ENCODE measurements at places on chromosomes 11 and 22.

GRCh38 chr11:109644152-109644551 is 222.2 kb downstream of the C11orf87 start:
- no peak overlapping the region for H3K27ac ChIP-seq
- H3K36me3 ChIP-seq = no peaks in the 10 kb centered on the region
- peaks cover 6% of the 10 kb centered on the region for H3K4me1 ChIP-seq
- DNase-seq = peak; percentile 96
- no peak overlapping the region for H3K4me3 ChIP-seq

DNA sequence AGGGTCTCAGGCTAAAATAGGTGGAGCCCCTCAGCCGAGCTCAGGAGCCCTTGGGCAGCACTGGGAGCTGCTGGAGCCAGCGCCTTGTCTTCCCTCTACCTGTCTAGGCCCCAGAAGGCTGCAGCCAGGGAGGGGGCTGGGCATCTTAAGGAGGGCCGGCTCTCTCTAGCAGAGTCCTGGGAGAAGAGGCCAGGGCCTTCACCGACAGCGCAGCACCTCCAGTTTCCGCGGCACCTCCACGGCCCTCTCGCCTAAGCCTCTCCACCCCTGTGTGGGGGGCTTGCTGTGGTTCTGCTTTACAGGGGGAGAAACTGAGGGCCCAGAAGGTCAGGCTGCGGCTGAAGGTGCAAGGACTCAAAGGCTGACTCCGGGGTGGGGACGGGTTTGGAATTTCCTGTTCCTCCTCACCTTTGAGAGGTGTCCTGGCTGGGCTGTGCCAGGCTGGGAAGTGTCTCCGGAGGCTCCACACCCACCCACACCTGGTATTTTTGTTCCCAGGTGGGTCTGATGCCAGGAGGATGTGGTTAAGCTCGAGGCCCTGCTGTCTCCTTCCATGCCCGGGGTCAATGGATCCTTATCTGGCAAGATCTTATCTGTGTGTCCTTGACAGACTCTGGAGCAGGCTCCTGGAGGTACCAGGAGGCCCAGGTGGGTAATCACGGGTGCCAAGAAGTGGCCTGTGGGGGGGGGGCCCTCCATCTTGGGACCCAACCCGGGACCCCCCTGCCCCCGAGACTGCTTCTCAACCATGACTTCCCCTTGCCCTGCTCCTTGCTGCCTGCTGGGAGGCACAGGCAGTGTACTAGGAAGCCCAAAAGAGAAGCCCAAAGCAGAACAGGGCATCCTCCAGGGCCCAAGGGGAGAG is 95.3 kb upstream of the FGF3 start:
- H3K4me1 ChIP-seq = peaks cover 6% of the 10 kb centered on the region
- no peak overlapping the region for H3K4me3 ChIP-seq
- H3K27ac ChIP-seq = no peak overlapping the region
- DNase-seq = no peak
- no peaks in the 10 kb centered on the region for H3K27me3 ChIP-seq

DNA sequence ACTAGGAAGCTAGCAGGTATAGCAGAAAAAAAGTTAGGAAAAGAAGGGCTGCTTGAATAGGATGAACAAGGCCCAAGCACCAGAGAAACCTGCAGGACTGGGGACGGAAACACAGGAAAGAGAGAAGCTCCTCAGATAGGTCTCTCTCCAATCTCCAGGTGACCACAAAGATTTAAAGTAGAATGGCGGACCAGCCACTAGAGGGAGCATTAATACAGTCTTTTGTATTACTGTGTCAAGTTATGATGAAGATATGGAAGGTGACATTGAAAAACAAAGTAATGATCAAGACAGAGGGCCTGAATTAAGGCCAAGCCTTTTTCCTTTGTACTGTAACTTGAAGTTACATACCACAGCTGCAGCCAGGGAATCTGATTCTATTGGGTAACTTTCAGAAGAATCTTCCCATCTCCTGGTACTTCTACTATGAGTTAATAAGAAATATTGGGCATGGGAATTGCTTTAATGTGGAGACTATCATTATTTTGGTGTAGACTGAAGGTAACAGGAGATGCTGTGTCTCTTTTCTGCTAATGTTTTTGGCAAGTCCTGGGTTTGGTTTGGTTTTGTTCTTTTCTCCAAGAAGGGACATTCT is 33.8 kb downstream of the OR2AG2 start:
- H3K27me3 ChIP-seq = no peaks in the 10 kb centered on the region
- no peak overlapping the region for H3K27ac ChIP-seq
- no peaks in the 10 kb centered on the region for H3K36me3 ChIP-seq

- DNase-seq = peak; percentile 35
- H3K27ac ChIP-seq = no peak overlapping the region
- H3K36me3 ChIP-seq = no peaks in the 10 kb centered on the region
- peaks cover 18% of the 10 kb centered on the region for H3K27me3 ChIP-seq
Observed at GRCh38 chr11:127639916-127640315, 639.3 kb upstream of the KIRREL3 start.

DNA sequence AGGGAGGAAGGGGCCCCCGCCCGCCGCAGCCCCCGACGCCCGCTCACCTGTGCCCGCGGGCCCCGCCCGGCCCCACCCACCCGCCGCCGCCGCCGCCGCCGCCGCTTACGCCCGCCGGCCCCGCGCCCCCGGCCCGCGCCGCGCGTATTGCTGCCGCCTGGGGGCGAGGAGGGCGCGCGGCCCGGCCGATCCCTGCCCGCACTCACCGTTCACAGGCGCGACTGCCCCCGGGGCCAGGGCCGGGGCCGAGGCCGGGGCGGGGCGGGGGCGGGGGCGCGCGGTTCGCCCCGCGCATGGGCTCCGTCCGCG is 212 bp downstream of the HRAS start:
- H3K27ac ChIP-seq = no peak overlapping the region
- peak overlapping the region; percentile 71 for H3K4me3 ChIP-seq
- peaks cover 17% of the 10 kb centered on the region for H3K4me1 ChIP-seq
- DNase-seq = no peak
- no peaks in the 10 kb centered on the region for H3K27me3 ChIP-seq

- H3K27me3 ChIP-seq = peaks cover 20% of the 10 kb centered on the region
- H3K36me3 ChIP-seq = no peaks in the 10 kb centered on the region
- DNase-seq = no peak
- no peak overlapping the region for H3K4me3 ChIP-seq
Observed at GRCh38 chr11:18144243-18144642, 11.9 kb downstream of the MRGPRX3 start.

DNA sequence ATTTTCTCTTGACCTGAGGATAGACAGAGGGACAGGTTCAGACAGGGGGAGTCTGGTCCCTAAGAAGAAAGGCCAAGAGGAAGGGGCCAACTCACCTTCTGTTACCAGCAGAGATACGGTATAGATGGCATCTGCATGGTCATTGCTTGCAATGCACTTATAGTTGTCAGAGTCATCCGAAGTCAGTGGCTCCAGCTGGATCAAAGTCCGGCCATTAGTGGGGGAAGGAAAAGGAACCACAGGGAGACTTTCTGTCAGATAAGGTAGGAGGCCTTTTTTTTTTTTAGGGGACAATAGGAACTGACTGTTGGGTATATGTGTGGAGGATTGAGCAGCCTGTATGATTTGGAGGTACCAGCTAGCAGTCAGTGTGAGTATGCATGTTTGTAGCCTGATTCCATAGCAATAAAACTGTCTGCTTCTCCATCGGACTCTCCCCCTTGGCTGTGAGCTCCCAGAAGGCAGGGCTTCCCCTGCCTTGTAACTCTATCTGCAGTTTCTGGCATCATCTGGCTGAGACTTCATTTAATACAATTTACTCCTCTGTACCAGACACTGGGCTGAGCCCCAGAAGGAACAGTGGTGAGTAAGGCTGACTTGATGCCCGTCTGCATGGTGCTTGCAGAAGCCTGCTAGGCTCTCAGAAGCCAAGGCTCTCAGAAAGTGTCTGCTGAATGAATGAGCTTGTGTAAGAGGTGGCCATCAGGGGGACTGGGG is 5.7 kb downstream of the IGSF22 start:
- H3K4me1 ChIP-seq = peaks cover 3% of the 10 kb centered on the region
- H3K36me3 ChIP-seq = no peaks in the 10 kb centered on the region
- no peak overlapping the region for H3K4me3 ChIP-seq

- H3K27me3 ChIP-seq = no peaks in the 10 kb centered on the region
- H3K36me3 ChIP-seq = no peaks in the 10 kb centered on the region
- H3K4me1 ChIP-seq = peaks cover 17% of the 10 kb centered on the region
- no peak overlapping the region for H3K27ac ChIP-seq
- DNase-seq = peak; percentile 71
Observed at GRCh38 chr11:120197251-120197891, 13.5 kb upstream of the OAF start.

DNA sequence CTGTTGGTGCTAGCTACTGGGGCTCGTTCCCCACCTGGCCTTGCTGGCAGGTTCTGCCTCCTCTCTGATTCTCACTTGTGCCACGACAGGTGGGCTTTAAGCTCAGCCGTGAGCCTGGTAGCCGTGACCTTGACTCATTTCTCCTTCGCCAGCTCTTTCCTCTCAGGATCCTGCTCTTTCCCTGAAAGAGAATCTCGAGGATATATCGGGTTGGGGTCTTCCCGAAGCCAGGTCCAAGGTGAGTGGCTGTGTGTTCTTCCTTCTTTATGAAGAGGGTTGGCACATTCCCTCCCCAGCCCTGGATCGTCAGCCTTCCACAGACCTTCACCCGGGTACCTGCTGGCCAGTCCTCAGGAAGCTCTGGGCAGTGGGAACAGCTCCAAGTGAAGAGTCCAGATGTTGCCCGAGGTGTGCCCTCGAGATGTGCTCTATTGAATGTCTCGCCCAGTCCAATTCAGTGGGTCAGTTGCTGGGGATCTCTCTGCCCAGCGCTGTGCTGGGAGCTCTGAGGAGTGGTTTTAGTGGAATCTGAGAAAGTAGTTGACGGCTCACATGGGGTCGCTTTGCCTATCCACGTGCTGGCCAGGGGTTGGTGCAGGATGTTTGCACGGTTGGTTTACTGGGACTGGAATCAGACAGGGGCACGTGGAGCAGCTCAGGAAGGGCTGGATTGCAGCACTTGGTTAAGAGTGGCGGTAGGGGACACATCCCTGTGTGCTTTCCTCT is 1.4 kb downstream of the ZNF74 start:
- H3K27me3 ChIP-seq = no peaks in the 10 kb centered on the region
- DNase-seq = no peak
- peaks cover 22% of the 10 kb centered on the region for H3K4me1 ChIP-seq
- peak overlapping the region; percentile 16 for H3K27ac ChIP-seq
- no peaks in the 10 kb centered on the region for H3K36me3 ChIP-seq

DNA sequence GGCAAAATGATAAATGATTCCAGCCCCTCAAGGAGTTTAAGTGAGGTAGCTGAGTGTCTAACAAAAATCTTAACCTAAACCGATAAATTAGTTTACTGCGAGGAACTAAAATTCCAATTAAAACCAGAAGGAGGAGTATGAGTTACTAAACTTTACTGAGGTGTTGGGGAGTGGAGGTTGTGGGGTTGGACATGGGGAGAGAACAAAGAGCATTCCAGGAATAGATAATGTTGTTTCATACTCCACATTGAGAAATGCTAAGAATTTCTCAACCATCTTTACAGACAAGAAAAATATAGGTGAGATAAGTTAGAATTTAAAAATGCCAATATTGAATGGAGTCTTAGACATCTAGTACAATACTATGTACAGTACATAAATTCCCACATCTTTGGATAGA is 488.6 kb downstream of the METTL15 start:
- H3K4me3 ChIP-seq = no peak overlapping the region
- DNase-seq = no peak
